Thoracic aorta (tissue), 2 donors: ENCODE measurements at places on chromosomes 1 and 21.

- DNase-seq: no peak
Measured at GRCh38 chr1:4213366-4213973, 313.4 kb upstream of the C1orf174 start.

GRCh38 chr1:247747616-247748015 lies 325 bp downstream of the OR14A2 start:
- no peak for DNase-seq

- no peak for DNase-seq
Measured at GRCh38 chr1:198125995-198126735, 30.6 kb upstream of the NEK7 start.

GRCh38 chr1:229627003-229627402 lies 956 bp downstream of the URB2 start:
- no peak for DNase-seq

DNA sequence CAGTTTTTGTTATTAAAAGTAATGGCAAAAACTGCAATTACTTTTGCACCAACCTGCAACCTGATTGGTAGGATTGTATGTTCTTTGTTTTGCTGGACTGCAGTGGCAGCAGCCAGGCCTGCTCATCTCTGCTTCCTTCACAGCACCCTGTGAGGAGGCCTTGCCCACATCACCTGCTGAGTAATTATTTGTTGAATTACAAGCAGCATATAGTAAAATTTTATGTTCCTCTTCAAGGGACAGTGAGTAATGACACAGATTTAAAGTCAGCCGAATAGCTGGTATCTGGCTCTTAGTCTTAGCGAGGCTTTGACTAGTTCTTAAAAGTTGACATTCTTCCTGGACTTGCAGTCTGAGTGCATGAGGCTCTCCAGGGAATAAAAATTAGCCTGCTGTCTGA lies 435.1 kb downstream of the PRDM2 start:
- no peak for DNase-seq

DNA sequence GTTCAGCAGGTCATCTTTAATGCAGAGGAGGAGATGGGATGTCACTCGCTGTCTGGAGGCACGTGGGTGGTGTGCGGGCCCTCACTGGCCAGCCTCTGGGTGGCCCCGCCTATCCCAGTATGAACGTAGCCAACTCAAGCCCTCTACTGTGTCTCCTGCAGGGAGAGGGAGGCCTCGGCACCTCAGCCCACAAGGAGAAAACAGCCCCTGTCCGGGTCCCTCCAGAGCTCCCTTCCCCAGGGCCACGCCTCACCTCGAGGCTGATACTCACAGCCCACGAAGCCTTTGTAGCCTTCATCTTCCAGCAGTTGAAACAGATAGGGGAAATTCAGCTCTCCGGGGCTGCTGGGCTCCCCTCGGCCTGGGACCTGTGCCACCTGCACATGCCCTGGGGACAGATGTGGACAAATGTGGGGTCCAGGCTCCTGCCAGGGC lies 2.6 kb downstream of the HYI start:
- DNase-seq: no peak

- no peak for DNase-seq
Measured at GRCh38 chr1:78156805-78157521, 111.2 kb downstream of the GIPC2 start.
